ENCODE measurements at places on chromosomes 5 and 9. TPM values are rescaled to one million over a fixed set of nuclear protein-coding genes. Genes with fewer than 3 reads are reported as not detected.

APC gene
- 23.1 TPM for total RNA-seq

NOXA1 gene
- 0.74 TPM for total RNA-seq

SPOCK1 gene
- total RNA-seq, result not detected

GABRA1 gene
- total RNA-seq, result not detected

DMRT3 gene
- not detected for total RNA-seq

GFRA3 gene
- total RNA-seq, result not detected

AFAP1L1 gene
- total RNA-seq, result 0.18 TPM

CTNND2 gene
- total RNA-seq, result not detected

ZNF189 gene
- 9.9 TPM for total RNA-seq

KIF3A gene
- total RNA-seq, result 21.1 TPM

TAF11L10 gene
- total RNA-seq, result not detected

BARHL1 gene
- total RNA-seq, result not detected

MCIDAS gene
- not detected for total RNA-seq

CNTLN gene
- total RNA-seq, result 0.24 TPM

ANKRD18A gene
- 0.79 TPM for total RNA-seq

CNTFR gene
- total RNA-seq, result not detected

FAM114A2 gene
- 26.6 TPM for total RNA-seq

LHX6 gene
- not detected for total RNA-seq

FSTL4 gene
- total RNA-seq, result 0.33 TPM

HSD17B3 gene
- total RNA-seq, result 0.35 TPM

NUTM2F gene
- total RNA-seq, result not detected

GRIN3A gene
- total RNA-seq, result not detected

AQP7 gene
- not detected for total RNA-seq

CCDC192 gene
- total RNA-seq, result not detected

FSD1L gene
- total RNA-seq, result 3.8 TPM

All from CD8-positive, alpha-beta memory T cell (primary cell).